ENCODE measurements at places on chromosomes 4 and X.

GRCh38 chrX:71111921-71112431 lies 599 bp upstream of the IL2RG start:
- DNase-seq, result no peak

DNA sequence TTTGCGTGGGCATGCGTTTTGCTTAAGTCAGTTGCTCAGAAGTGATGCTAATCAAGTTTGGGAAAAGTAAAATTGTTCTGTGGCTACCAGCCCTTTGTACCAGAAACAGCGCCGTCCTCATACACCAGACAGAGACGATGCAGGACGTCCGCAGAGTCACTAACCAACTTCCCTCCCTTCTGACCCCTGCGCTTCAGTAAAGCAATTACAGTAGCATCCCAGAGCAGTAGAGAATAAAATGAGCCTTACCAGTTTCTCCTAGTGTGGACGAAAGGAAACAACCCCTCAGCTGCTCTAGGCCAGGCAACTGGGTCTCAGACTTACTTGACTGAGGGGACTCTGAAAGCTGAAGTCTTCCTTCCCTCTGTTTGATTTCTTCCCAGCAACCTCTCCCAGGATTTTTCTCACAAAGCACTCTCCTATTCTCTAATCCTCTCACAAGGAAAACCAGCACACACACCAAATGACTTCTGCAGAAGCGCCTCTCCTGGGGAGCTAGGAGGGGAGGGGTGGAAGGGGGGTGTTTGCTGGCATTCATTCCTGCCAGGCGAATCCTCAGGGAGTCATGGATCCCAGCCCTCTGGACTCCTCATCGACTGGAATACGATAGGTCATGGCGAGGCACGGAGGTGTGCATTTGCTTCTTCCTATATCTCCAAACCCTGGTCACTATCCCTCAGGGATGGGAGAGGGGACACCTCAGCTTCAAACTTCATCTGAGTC lies 56.0 kb upstream of the MID1 start:
- no peak for DNase-seq

- no peak for DNase-seq
Observed at GRCh38 chr4:52604215-52604614, 54.9 kb downstream of the USP46 start.

DNA sequence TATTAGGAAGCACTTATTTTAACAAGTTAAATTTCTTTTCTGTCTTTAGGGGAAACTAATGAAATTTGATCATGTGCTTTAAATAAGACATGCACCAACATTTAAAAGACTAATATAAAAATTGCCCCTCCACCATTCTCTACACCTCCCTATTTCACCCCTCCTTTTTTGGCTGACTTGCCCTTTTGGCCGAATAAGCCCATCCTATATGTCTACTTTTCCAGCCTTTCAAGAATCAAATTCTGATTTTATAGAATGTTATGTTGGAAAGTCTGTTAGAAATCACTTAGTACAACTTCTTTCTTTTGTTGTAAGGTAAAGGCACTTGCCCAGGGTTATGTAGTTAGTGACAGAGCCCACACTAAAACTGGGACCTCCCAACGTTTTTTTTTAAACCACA lies 1.8 kb downstream of the CAPN6 start:
- no peak for DNase-seq

DNA sequence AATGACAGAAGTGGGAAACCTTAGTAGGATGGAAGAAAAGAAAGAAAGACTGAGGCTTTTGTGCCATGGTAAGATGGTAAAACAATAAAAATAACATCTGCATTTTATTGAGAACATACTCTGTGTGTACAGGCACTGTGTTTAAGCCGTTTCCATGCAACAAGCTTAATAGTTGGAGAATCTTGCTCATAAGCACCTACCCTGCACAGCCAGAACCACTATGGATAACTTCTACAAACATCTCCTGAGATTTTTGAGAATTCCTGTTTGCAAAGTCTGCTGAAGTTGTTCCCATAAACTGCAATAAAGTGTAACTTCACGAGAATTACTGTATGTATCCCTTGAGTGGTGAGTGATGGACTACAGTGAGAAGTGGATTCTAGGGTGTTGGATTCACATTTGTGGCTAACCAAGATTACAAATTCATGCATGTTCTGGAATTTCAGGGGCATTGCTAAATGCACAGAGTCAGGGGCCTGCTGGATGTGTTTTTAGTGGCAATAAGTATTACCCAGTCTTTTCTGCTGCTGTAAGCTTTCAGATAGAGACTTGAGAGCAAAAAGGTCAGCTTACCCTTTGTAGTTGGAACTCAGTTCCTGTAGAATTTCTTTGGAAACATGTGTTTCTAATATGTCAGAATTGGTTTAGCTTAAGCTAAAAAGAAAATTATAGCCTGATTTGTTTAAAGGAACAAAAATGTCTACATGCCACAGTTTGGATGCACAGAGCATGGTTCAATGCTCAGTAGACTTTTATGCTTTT lies 132.5 kb downstream of the AFF1 start:
- no peak for DNase-seq

GRCh38 chr4:184019076-184019475 lies 114.0 kb downstream of the STOX2 start:
- no peak for DNase-seq

DNA sequence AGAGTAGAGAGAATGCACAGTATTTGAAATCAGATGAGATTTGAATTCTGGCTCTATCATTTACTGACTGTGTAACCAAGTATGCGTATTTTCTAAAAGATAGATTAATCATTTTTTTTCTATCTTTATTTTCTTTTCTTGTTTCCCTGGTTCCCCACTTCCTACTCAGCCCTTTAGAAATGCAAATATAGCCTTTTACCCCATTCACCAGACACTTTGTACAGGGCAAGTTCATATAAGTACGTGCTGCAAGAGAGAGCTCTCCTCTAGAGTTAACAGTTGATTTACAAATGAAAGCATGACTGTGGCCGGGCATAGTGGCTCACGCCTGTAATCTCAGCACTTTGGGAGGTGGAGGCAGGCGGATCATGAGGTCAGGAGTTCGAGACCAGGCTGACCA lies 17.8 kb upstream of the TDO2 start:
- DNase-seq, result no peak

- no peak for DNase-seq
Observed at GRCh38 chr4:101031971-101032370, 315.4 kb downstream of the PPP3CA start.

DNA sequence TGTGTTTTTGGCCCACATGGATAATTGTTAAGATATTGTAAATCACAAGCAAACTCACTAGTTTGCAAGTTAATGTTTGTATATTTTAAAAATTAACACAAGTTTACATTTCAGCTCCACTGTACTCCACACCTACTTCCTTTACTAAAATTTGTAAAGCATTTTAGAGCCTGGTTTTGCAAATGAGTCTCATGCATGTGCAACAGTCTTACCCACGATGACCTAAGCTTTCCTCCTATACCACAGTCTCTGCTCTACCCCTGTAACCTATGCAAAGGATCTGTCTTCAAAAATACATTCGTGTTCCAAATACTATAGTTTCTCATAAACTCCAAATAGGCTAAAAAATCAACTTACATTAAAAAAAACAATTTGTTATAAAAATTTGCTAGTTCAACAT lies 10.2 kb downstream of the BDH2 start:
- no peak for DNase-seq

- DNase-seq, result no peak
Observed at GRCh38 chr4:101599620-101600019, 190.9 kb upstream of the BANK1 start.

DNA sequence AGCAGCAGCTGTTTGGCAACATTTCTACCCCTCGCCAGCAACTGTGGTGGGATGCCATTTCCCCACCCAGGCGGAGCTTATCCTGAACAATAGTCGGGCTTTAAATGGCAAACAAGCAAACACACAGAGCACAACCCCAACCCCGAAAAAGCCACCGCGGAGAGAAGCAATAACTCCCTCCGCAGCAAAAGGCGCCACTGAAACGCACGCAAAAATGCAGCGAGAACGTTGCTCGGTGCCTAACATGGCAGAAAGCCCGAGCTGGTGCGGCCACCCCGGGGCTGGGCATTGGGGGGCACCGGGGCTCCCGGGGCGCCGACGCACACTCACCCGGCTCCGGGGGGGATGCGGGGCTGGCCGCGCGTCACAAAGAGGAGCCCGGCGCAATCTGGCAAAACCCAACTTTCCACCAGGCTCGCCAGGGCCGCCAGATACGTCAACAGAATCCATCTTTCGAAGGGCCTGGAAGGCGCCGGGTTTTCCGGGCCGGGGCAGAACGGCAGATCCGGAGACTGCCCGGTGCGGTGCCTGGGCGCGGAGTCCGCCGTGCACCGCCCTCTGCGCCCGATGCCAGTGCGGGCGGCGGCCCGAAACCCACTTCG lies 818 bp downstream of the RAI2 start:
- no peak for DNase-seq

Data from putamen (tissue), 1 donor.